A549 treated with CpdA at 1 μM for 4 hours (cell line): ENCODE measurements at places on chromosomes 3 and 15. TPM values are rescaled to one million over a fixed set of nuclear protein-coding genes. Genes with fewer than 3 reads are reported as not detected.

CACNA2D2 gene
- 0.28 to 0.66 TPM (median 0.52 TPM) in 5 replicates for total RNA-seq

POLQ gene
- total RNA-seq = 6.4 to 7.5 TPM (median 6.6 TPM) in 5 replicates

BTLA gene
- total RNA-seq = 0.03 TPM in 1 of 5 replicates, not detected in the others

PLS1 gene
- total RNA-seq = 12.9 to 15.5 TPM (median 14.4 TPM) in 5 replicates

ALDH1A3 gene
- total RNA-seq = 21.1 to 31.2 TPM (median 22.1 TPM) in 5 replicates

P3H2 gene
- total RNA-seq = 33.7 to 53.0 TPM (median 44.6 TPM) in 5 replicates

SLC6A1 gene
- 0.02 TPM in 1 of 5 replicates, not detected in the others for total RNA-seq

GCHFR gene
- 5.6 to 8.3 TPM (median 6.7 TPM) in 5 replicates for total RNA-seq

GOLGA8R gene
- 0.11 to 0.28 TPM (median 0.22 TPM) in 5 replicates for total RNA-seq

SCG3 gene
- 0.05 TPM in 1 of 5 replicates, not detected in the others for total RNA-seq

NR2F2 gene
- 21.1 to 27.1 TPM (median 24.4 TPM) in 5 replicates for total RNA-seq

MST1R gene
- 5.0 to 10.2 TPM (median 7.9 TPM) in 5 replicates for total RNA-seq

SERPINI2 gene
- total RNA-seq = not detected in 5 replicates

RTP3 gene
- total RNA-seq = not detected in 5 replicates

ESYT3 gene
- total RNA-seq = 0.61 to 0.87 TPM (median 0.68 TPM) in 5 replicates

SLC24A5 gene
- not detected in 5 replicates for total RNA-seq

PAK2 gene
- 32.8 to 55.4 TPM (median 38.1 TPM) in 5 replicates for total RNA-seq

CEP70 gene
- total RNA-seq = 6.0 to 8.1 TPM (median 6.1 TPM) in 5 replicates

CHRM5 gene
- 0.01 to 0.02 TPM in 2 of 5 replicates, not detected in the others for total RNA-seq

PRTG gene
- total RNA-seq = 8.2 to 11.0 TPM (median 10.2 TPM) in 5 replicates

PTX3 gene
- 0.57 to 1.2 TPM (median 0.90 TPM) in 5 replicates for total RNA-seq

A4GNT gene
- not detected in 5 replicates for total RNA-seq

ARHGEF3 gene
- 6.4 to 9.3 TPM (median 7.5 TPM) in 5 replicates for total RNA-seq

GOLGA6D gene
- total RNA-seq = 0.05 TPM in 1 of 5 replicates, not detected in the others

GPR62 gene
- total RNA-seq = 0.07 TPM in 1 of 5 replicates, not detected in the others

LRRC31 gene
- total RNA-seq = 0.02 TPM in 1 of 5 replicates, not detected in the others

TTLL13 gene
- 0.22 to 1.1 TPM (median 0.47 TPM) in 5 replicates for total RNA-seq
